Esophagus muscularis mucosa (tissue), 4 donors: ENCODE measurements at places on chromosomes 2 and 18. TPM values are rescaled to one million over a fixed set of nuclear protein-coding genes. Genes with fewer than 3 reads are reported as not detected.

Gene TRIM43B
- total RNA-seq = not detected

Gene GAREM2
- 2.5 TPM for total RNA-seq

- no peak for DNase-seq
Observed at GRCh38 chr2:46380038-46380940, 83.1 kb downstream of the EPAS1 start.

- DNase-seq = no peak
Observed at GRCh38 chr2:160407393-160408172, 86.0 kb downstream of the RBMS1 start.

- peak; percentile 42 for DNase-seq
Observed at GRCh38 chr2:74707837-74708236, 53.8 kb downstream of the SEMA4F start.

DNA sequence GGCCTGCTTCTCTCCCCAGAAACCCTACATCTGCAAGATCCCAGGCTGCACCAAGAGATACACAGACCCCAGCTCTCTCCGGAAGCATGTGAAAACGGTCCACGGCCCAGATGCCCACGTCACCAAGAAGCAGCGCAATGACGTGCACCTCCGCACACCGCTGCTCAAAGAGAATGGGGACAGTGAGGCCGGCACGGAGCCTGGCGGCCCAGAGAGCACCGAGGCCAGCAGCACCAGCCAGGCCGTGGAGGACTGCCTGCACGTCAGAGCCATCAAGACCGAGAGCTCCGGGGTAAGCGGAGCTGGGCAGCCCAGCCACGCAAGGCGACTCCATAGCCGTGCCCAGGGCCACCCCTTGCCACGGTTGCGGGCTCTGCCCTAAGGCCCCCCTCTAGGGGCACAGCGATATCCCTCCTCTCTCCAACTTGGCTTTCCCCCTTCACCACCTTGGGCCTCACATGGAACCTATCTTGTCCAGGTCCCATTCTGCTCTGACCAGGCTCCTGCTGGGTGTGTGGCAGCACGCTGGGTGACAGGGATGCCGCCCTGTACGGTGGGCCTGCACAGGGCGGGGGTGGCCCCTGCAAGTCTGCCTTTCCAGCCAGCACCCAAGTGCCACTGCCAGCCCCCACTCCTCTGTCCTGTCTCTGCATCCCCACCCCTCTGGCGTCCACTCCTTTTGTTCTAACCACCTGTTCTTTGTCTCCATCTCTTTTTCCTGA, 248.9 kb downstream of the GLI2 start:
- DNase-seq = no peak

- no peak for DNase-seq
Observed at GRCh38 chr2:215717501-215718381, 281.9 kb upstream of the FN1 start.

DNA sequence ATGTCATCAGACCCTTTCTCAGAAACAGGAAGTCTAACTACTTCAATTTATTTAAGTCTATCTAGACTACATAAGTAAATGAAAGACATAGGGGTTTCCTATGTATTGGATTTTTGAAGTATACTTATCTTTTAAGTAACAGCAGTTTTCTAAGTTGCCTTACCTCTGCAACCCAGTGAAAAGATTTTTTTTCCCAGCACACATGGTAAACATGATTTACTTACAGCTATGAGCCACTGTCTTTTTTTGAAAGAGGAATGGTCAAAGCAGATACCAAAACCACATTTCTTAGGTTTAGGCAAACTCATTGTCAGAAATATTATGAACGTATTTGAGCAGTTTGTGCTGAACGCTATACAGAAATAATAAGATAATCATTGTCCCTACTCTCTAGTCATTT, 78.7 kb upstream of the OTX1 start:
- DNase-seq = no peak
